ENCODE measurements at places on chromosomes 3 and 15.

GRCh38 chr3:66228707-66229106 lies 7.9 kb downstream of the SLC25A26 start:
- DNase-seq: no peak

DNA sequence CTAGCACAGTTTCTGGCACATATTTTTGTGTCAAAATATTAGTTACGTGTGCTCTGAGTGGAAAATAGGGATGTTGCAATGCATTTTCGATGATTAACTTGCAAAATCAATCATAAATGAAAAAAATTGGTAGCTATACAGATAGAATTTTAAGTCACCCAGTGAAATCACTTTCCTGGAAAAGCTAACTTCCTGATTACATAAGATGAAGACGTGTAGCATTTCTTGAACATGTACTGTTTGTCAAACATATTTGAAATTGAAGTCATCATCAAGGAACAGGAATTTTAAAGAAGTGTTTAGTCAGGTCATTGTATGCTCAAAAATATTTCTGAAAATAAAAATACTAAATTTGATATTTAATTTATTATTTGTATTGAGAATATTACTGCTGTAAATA lies 977.7 kb downstream of the PLOD2 start:
- DNase-seq: no peak

GRCh38 chr3:51585197-51585596 lies 46.7 kb downstream of the RAD54L2 start:
- DNase-seq: peak; percentile 39

GRCh38 chr3:23239211-23240068 lies 36.3 kb downstream of the UBE2E2 start:
- DNase-seq: no peak

GRCh38 chr3:128285967-128286321 lies 132.7 kb downstream of the EEFSEC start:
- DNase-seq: no peak

DNA sequence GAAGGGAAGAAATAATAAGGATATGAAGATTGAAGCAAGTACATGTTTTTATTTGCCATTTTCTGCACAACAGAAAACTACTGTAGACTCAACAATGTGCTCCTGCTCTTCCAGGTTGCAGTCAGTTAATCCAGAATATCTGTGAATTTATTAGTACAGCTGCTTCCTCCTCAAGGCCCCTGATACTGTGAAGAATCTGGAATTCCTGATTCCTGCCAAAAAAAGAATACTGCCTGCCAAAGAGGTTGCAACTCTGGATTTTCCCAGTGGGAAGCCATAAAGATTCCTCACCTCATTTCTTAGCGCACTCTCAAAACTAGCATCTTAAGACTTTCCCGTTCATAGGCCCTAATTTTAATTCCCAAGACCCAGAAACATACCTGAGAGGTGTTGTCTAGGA lies 33.6 kb upstream of the LRRC3B start:
- no peak for DNase-seq

- DNase-seq: peak; percentile 46
Measured at GRCh38 chr3:123621186-123621849, 36.5 kb upstream of the HACD2 start.

GRCh38 chr3:45580112-45580765 lies 14.3 kb upstream of the LIMD1 start:
- no peak for DNase-seq

DNA sequence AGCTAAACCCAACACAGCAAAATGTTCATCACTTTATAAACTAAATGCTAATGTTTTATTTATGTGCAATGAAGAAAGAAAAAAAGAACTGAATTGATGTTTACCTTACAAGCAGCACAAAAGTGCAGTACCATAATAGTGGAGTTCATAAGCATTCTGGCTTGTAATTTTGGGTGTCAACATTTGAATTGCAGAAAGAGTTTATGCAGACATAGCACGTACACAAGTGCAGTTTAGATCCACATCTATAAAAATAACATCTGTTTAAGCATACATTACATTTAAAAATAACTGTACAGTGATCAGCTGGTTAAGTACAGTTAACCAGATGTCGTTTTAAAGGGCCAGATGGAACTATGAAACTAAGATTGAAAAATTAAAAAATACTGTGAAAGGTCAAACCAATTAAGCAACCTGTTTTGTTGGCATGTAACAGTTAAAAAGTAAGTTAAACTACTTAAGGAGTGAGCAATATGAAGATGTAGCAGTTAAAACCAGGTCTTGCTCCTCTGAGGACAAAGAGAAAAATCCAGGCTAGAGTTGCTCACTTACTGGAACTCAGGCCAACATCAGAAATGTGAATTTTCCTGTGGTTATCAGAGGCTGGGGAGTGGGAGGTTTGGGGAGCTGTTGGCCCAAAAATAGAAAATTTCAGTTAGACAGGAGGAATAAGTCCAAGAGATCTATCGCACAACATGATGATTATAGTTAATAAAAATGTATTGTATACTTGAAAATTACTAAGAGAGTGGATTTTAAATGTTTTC lies 204.9 kb upstream of the MDFIC2 start:
- no peak for DNase-seq

DNA sequence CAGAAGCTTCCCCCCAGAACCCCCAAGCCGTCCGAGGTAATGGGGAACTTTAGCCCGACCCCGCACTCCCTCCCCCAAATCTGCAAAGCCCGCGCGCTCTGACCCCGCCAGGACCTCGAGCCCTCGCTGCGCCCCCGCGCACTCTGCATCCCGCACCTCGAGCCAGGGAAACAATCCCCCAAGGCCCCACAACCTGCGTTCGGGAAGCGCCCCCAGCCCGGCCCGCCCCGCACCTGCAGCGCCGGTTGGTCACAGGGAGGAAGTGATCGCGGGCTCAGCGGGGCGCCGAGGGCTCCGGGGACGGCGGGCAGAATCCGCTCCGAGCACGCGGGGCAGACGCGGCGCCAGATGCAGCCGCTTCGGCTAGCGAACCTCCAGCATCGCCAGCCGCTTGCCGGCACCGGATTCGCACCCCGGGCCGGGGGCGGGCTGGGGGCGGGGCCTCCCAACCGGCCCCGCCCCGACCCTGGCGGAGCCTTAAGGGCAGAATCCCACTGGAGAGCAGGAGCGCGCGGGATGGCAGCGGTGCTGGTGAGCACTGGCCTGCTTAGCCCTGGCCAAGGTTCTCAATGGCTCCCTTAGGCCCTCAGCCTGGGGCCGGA lies at the start of gene CAMKV:
Gene CAMKV (minus strand): TSS at position 382 of the 602 bp plus-strand sequence. CDS start 7,518 bp downstream, outside the sequence.
- peak; percentile 43 for DNase-seq

DNA sequence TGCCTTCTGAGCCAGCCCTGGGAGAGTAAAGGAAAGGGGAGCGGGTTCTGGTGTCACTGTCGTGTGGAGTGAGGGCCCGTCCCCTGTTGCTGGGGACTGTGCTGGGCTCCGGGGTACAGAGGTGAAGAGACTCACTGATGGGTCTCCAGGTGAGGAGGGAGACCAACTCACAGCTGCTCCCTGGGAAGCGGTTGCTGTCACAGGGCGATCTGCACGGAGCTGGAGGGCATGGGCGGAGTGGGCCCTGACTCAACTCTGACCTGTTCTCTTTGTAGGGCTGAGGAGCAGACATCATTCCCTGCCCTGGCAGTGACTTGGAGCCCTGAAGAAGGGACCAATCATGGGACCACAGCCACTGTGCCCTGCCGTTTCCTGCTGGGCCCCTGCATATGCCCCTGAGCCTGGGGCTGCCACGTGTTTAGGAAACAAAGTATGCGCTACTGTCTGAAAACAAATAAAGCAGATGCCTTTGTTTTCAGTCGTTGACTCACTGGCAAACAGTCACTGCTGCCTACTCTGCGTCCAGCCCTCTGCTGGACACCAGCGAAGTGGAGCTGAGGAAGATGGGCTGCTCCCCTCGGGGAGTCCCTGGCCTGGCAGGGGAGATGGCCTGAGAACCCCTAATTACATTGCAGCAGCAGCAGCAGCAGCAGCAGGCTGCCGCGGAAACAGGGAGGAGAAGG lies 22.9 kb upstream of the PLXNA1 start:
- peak; percentile 68 for DNase-seq

- DNase-seq: no peak
Measured at GRCh38 chr3:67244130-67244529, 246.0 kb downstream of the KBTBD8 start.

- no peak for DNase-seq
Measured at GRCh38 chr15:61659566-61660190, 400.6 kb downstream of the VPS13C start.

GRCh38 chr3:31724651-31725050 lies 191.9 kb downstream of the STT3B start:
- DNase-seq: no peak

DNA sequence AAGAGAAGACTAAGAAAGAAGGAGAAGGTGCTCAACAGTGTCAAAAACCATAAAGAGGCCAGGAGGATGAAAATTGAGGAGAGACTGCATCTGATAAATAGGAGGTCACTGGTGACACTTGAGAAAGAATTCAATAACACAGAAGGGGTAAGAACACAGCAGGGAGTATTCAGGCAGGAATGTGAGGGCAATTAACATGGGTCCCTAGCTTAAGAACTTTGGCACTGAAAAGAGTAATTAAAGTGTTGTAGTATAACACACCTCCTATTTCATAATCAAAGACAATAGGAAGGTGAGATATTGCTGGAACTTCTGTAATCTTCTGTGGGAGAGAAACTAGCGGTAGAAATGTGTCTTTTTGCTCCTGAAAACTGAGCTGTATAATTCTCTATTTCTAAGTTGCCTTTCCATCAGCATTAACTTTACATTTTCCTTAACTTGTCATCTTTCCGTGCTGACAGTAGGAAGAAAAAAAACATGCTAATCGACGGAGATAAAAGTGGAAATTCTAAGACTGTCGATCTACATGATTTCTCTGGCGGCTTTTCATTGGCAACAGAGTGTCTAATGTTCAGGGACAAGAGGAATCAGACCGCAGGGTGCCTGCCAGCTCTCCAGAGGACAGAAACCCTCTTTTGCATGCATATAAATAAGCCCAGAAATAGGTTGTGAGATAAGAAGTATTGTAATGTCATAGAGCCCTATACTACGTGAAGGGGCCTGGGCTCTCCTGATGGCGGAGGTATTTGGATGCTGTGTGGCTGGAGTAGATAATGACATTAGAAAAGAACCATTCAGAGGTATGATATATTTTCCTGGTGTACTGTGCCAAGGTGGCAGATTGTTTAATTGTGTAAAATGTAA lies 147.9 kb upstream of the GAP43 start:
- DNase-seq: no peak

- DNase-seq: no peak
Measured at GRCh38 chr3:126828306-126828705, 124.3 kb downstream of the CHCHD6 start.

DNA sequence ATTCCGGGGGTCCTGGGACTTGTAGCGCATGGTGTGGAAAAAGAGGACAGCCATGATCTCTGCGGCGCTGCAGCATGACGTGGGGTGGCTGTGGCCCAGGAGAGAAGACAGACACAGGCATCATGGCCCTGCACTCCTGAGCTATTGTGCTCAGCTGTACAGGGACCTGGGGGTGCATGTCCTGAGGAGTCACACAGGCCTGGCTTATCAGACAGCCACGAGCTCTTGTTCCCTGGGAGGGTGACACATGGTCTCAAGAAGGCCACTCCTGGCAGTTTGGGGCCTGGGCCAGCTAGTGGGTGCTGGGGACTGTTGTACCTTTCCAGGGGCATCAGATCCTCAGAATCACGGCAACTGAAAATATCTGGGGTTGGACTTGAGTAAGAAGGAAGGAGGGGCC lies 13.7 kb downstream of the TKT start:
- DNase-seq: no peak

DNA sequence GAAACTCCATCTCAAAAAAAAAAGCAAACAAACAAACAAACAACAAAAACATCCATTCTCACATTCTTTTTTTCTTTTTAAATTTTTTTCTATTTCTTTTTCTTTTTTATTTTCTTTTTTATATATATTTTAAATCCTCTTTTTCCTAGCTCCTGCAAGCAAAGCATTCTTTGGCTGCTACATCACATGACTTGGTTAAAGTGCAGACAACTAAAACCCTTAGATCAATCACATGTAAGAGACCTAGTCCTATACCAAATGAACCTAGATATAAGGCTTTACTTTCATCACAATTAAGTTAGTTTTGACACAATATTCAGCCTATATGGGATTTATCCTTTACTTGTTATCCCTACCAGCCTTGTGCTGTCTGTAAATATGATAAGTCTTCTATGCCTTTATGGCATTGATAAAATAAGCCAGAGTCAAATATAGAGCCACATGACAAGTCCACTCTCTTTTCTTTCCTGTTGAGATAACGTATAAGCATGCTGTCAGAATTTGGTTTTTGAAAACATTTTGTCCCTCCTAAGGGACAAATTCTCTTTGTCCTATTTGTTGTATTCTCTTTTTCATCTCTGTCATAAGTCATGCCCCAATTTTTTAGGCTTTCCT lies 11.3 kb downstream of the UBR1 start:
- DNase-seq: no peak

DNA sequence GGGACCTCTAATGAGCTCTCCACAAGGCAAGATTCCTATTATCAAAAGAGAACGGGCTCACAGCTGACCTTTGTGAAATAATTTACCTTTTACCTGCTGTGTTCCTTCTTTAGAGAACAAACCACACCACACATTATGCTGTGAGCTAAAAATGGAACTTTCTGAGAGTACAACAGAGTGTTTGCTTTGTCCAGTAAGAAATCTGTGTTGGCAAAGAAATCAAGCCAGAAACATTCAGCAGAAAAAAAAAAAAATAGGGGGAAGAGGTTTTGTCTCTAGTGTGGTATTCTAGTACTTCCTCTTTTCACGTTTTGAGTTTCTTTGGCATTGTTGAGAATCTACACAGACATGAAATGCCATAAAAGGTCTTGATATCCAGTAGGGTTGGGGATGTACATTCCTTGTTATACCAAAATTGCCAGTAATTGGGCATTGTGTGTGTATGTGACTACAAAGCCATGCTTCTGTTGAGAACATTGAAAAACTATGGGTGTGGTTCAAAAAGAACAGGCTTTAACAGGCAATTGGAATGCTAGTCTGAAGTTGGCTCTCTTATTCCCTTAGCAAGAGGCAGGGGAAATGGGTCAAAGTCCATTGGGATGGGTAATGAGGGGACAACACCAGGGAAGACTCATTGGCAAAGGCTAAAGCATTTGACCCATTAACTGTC lies 273.5 kb downstream of the NEK10 start:
- no peak for DNase-seq

DNA sequence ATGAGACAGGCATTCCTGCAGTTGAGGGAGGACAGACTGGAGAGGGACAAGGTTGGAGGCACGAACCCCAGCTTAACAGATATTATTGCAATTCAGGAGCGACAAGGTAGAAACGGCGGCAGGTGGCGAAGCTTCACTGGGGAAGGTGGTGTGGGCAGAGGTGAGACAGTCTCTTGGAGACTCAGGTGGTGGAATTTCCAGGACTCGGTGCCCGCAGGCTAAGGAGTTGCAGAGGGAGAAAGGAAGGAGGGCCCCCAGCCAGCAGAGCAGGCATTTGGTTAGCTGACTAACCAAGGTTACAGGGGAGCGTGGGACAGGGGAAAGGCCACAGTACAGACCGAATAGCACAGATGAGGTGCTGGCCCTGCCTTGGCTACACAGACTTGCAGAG lies 3.0 kb downstream of the FAM174B start:
- no peak for DNase-seq

DNA sequence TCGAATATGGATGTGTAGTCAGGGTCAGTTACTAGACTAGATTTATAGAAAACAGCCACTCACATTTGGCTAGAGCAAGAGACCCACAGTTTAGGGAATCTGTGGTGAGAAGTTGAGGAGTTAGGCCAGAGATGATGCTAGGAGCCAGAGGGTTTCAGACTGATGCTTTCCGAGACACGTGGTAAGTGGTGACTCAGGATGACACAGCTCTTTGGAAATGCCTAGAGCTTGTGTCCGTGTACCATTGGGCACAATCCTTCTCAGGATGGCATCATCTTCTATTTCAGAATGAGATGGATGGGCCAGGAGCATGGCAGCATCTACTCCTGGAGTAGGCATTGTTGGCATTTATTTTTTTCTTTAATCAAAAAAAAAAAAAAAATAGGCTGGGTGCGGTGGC lies 28.5 kb downstream of the PTPRG start:
- DNase-seq: no peak

- no peak for DNase-seq
Measured at GRCh38 chr3:38139652-38140051, 1.2 kb downstream of the MYD88 start.

Measured in NCI-H1417 (cell line).